Renal cortical epithelial cell (primary cell): ENCODE measurements at places on chromosomes 3 and 15. TPM values are rescaled to one million over a fixed set of nuclear protein-coding genes. Genes with fewer than 3 reads are reported as not detected.
A peak's percentile ranks its signal among the peaks of the same experiment; 100 is the strongest.

Gene GPR15
- not detected in 2 replicates for total RNA-seq

Gene TUSC7
- not detected in 2 replicates for total RNA-seq

Gene ERC2
- 3.1 and 6.2 TPM in 2 replicates for total RNA-seq

Gene SLC2A2
- 0.35 and 13.0 TPM in 2 replicates for total RNA-seq

Gene GOLGA6B
- total RNA-seq, result not detected in 2 replicates

Gene CADM2
- under 0.01 TPM in 1 of 2 replicates, not detected in the other for total RNA-seq

Gene AHSG
- not detected in 2 replicates for total RNA-seq

Gene ANKRD34C
- total RNA-seq, result not detected in 2 replicates

DNA sequence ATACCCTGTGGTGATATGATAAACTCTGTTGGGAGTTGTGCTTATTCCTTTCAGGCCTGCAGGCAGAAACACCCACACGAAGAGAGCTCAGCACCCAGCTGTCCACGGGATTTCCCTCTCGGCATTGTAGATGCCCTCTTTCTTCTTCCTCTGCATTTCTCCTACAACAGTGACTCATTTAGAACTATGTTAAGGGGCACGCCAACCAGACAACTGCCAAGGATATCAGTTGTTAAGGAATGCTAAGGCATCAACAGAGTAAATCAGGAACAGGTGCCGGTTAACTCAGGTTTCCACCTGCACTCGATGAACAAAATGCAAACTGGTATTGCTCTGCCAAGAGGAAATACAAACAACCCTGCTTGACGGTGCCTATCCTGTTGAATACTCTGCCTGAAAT is 270.0 kb upstream of the PEX5L start:
- peak; percentile 70 for DNase-seq

DNA sequence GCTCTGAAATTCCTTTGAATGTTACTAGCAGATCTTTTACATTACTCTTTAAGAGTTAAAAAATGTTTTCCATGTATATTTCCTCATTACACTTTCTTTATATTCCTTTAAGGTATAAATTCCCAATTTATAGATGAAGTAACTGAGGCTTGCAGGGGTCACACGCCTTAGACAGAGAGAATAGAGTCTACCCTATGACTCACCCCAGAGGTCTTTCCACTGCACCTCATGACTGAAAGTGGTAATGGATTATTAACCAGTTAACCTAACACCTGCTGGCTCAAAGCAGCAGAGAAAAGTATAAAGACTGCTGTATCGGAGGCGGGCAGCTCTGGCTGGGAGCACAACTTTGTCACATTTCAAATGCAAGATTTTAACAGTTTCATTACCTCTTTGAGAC is 37.7 kb downstream of the LDHAL6B start:
- peak; percentile 94 for DNase-seq

GRCh38 chr15:68228971-68229385 is 550 bp downstream of the CLN6 start:
- no peak for DNase-seq

- DNase-seq, result no peak
These were observed 701.3 kb downstream of the EDEM1 start for GRCh38 chr3:5888851-5889250.

DNA sequence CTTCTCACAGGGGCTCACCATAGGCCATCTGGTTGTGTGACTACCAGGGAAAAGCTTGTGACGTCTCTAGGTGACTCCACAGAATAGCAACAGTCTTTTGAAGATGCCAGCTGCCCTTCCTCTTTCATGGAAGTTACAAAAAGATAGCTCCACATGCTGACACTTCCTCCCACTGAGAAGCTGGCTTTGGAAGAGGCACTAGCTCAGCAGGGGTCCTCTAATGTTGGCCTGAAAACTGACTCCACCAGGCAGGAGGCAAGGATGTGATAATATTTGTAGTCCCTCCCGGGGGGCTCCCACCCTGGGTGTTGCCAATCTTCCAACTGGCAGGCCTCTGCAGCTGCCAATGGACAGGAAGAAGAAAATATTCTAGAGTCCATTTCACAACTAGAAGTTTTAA is 343.5 kb downstream of the NEK10 start:
- DNase-seq, result no peak

- no peak for DNase-seq
These were observed 230.8 kb upstream of the ZNF717 start for GRCh38 chr3:76016111-76016510.

DNA sequence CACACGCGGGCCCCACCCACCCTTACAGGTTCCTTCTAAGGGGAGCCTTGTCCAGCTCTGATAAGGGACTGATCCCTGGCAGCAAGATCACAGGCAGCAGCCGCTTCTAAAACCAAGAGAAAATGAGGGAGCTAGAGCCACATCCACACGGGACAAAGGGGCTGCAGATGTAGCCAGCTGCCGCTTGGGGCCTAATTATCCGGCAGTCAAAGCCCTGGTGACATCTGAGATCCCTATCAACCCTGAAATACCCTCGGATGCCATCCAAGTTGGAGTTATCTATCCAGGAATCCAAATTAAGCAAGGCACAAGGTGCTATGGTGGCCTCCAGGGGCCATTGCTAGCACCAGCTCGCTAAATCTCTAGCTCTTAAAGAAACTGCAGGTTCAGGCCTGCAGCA is 248.3 kb downstream of the VPS13C start:
- DNase-seq, result no peak

GRCh38 chr3:183253528-183254486 is 754 bp downstream of the B3GNT5 start:
- no peak for DNase-seq

- no peak for DNase-seq
These were observed 66.6 kb upstream of the ARL8B start for GRCh38 chr3:5055357-5056110.

- no peak for DNase-seq
These were observed 33.3 kb downstream of the GLB1 start for GRCh38 chr3:33063651-33064051.

- no peak for DNase-seq
These were observed 168.9 kb downstream of the CNTN3 start for GRCh38 chr3:74445541-74445940.
